ENCODE measurements at places on chromosomes 6 and 20.

DNA sequence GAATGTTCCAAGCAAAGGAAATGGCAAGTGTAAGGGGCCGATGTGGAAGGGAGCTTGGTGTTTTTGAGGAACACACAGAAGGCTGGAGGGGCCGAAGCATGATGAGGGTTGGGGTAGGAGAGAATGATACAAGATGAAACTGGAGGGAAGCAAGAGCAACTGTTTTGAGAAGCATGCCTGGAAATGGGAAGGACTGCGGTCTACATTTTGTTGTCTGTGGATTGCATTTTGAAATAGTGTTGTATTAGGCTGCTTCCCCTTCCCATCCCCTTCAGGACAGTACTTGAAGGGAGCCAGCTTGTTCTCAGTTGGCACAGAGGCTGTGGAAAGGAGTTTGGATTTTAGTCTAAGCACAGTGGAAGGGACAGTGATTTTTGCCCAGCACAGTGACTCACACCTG lies 2.2 kb downstream of the TM9SF4 start:
- DNase-seq: no peak

DNA sequence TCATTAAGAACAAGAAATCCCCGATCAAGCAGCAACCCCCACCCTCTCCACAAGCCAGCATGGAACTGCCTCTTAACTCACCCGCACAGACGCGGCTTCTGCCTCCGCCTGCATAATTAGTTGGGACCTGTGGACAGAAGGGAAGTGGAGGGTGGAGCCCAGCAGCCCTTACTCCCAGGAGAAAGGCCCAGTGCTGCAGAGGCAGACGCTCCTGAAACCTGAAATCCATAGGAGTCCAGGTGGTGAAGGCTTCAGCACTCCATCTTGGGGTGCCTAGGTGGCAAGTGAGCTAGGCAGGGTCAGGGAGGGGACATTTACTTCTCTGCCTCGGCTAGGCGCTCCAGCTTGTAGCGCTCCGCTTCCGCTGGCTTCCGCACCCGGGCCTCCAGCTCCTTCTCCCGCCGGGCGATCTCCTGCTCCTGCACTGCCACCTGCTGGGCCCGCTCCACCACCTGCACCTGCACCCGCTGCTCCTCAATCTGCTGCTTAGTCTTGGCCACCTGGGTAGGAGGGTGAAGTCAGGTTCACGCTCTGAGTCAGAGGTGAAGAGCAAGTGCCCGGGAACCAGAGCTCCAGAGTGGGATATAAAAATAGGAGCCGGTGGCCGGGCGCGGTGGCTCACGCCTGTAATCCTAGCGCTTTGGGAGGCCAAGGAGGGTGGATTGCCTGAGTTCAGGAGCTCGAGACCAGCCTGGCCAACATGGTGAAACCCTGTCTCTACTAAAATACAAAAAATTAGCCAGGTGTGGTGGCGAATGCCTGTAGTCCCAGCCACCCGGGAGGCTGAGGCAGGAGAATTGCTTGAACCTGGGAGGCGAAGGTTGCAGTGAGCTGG lies 10.7 kb downstream of the TUBB start:
- DNase-seq: no peak

DNA sequence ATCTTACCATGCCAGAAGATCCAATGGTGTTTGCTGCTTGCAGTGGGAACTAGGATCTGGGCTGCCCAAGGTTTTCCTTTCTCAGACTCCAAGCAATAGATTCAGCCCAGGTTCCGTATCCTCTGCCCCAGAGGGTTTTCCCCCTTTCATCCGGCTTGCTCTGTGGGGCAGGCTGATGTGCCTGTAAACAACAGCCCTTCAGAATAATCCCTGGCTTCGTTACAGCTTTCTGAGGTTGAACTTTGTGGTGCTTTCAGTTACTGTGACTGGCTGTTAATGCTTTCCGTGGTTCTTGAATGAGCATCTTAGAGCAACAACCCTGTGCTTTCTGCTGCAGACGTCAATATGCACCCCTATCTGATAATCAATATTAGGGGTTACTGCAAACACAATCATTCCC lies 400.4 kb downstream of the BTBD3 start:
- DNase-seq: no peak

DNA sequence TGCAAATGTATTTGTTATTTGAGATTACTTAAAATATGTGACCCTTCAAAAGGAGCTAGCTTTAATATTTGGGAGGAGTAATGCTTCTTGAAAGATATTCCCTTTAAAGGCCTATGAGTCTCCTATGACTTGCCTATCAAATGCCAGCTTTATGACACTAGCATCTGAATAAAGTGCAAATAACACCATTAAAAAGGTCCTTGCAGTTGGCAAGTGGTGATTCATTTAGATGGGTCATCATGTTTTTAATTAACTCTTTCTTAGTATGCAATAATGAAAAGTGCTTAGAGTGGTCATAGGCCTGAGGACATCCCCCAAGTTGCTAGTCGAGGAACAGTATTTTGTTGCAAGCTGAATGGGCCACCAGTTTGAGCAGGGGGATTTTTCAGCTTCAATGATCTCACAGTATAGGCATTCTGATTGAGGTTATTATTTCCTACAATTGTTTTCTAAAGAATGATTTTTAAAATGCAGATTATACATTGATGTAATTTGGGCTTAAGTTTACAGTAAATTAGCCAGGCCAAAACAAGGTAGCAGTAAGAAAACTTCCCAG lies 3.7 kb upstream of the CD2AP start:
- peak; percentile 7 for DNase-seq

- DNase-seq: peak; percentile 29
These were observed 2.3 kb downstream of the POFUT1 start for GRCh38 chr20:32209850-32210605.

GRCh38 chr6:162014069-162014811 lies 713.3 kb downstream of the PRKN start:
- DNase-seq: no peak

- DNase-seq: no peak
These were observed 77.1 kb downstream of the GPR63 start for GRCh38 chr6:96760153-96760687.

- DNase-seq: no peak
These were observed 1183.8 kb downstream of the HACE1 start for GRCh38 chr6:103675807-103676406.

GRCh38 chr6:54050750-54051149 lies 60.5 kb upstream of the MLIP start:
- DNase-seq: no peak

DNA sequence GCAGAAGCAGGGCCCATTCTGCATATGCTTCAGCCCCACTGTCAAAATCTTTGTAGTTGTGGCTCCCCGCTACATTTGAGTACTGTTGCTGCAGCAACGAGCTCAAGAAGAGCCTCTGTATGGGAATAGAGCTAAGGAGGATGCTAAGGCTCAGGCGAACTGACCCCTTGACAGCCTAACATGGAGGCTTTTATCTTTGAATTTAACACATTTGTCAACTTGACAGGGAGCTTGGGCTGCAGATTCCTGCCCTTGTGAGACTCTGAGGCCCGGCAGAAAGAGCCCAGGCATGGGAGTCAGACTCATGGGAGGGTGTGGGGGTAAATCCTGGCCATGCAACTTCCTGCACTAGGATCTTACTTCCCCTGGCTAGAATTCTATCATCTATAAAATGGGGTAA lies 278.7 kb upstream of the CITED2 start:
- DNase-seq: no peak

DNA sequence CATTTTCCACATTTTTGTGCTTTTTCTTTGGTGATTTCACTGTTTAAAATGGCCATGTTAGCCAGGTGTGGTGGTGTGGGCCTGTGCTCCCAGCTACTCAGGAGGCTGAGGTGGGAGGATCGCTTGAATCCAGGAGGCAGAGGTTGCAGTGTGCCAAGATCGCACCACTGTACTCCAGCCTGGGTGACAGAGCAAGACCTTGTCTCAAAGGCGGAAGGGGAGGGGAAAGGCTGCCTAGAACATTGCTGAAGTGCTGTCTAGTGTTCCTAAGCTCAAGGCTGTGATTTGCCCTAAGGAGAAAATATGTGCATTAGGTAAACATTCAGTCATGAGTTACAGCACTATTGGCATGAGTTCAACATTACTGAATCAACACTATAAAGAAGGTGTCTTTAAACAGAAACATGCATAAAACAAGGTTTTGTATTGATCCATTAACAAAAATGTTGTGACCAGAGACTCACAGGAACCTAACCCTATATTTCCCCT lies 14.0 kb downstream of the ZC2HC1B start:
- no peak for DNase-seq

GRCh38 chr6:73657201-73657600 lies 3.4 kb upstream of the SLC17A5 start:
- no peak for DNase-seq

DNA sequence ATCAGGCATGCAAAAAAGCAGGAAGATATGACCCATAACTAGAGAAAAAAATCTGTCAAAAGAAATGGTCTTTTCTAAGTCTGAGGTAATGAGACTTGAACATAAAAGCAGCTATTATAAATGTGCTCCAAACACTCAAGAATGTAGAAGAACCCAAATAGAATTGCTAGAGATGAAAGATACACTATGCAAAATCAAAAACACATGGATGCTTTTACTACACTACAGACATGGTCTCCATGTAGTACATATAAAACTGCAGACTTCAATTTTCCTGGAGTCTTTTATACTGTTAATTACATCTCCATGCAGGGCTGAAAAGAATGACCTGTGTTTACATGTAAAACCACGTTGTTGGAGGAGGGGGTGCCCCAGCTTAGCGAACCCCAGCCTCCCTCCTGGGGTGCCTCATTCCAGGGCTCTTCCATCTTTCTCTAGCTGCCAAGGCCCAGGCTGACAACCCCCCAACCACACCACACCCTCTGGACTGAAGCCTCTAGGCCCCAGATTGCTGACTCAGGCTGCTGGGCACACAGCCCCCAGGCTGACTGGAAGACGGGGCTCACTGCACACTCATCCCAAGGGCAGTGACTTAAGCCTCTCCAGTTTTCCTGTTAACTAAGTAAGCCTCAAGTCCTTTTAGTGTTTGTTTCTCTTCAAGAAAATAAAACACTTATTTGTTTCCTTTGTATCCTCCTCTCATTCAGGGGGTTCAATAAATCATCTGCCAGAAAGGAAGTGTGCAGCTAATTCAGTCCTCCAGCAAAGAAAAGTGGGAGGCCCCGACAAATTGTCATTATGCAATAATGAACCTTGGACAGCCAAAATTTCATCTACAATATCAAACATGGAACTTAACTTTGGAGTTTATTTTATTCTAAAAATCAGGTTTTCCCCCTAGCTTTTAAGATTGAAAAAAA lies 26.0 kb upstream of the PLAGL1 start:
- DNase-seq: peak; percentile 9

- DNase-seq: no peak
These were observed 24.5 kb downstream of the HLA-F start for GRCh38 chr6:29747688-29748250.

DNA sequence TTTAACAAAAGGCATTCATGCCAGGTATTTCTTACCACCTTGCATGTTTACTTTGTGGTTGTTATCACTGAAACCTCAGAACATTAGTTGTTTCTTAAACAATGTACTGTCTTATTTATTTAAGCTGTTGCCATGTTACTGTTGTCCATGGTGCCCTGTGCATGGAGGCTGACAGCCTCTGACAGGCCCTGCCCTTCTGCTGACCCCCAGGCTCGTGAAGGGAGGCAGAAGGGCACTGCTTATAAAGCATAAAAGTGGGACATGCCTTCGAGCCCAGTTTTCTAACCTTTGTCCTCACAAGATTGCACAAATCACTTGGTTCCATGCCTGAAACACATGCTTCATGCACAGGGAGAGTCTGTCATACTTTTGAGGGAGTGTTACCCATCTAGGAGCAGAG lies 46.7 kb upstream of the CLIC5 start:
- DNase-seq: peak; percentile 33

- no peak for DNase-seq
These were observed 188.8 kb downstream of the CD83 start for GRCh38 chr6:14306151-14306906.

DNA sequence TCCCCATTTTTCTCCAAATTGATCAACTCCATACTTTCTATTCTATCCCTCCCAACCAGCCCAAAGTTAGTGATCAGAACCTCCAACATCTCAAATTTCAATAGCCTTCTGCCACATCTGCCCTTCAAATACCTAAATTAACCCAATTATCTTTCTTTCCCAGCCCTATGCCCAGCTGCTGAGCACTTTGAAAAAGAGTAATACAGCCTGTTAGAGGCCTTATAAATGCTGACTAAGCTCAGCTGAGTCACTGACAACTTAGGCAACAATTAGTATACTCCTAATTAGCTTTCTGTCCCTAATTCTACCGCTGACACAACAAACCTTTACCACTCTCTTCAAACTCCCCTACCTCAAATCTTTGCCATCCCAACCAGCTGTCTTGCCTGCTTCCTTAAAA lies 23.5 kb downstream of the RUNX2 start:
- no peak for DNase-seq

DNA sequence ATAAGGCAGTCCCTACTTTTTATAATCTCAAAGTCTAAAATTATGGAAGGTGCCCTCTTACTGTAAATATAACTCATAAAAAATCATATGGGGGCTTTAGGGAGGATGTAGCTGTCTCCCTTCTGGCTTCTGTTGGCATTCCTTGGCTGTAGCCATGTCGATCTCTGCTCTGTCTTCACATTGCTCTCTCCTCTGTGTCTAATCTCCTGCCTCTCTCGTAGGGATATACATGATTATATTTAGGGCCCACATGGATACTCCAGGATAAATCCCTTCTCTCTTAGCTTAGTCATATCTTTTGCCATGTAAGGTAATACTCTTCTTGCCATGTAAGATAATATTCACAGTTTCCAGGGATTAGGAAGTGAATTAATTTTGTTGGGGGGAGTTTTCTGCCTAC lies 28.6 kb downstream of the CDS2 start:
- DNase-seq: no peak

- DNase-seq: no peak
These were observed 174.9 kb downstream of the FRK start for GRCh38 chr6:115885636-115886366.

Data from LHCN-M2 (cell line).